ENCODE measurements at places on chromosomes 5 and 9. TPM values are rescaled to one million over a fixed set of nuclear protein-coding genes. Genes with fewer than 3 reads are reported as not detected.

Gene TAS2R1
- not detected for total RNA-seq

Gene ANKRD31
- total RNA-seq = 3.7 TPM

Gene ADAMTS12
- 0.09 TPM for total RNA-seq

DNA sequence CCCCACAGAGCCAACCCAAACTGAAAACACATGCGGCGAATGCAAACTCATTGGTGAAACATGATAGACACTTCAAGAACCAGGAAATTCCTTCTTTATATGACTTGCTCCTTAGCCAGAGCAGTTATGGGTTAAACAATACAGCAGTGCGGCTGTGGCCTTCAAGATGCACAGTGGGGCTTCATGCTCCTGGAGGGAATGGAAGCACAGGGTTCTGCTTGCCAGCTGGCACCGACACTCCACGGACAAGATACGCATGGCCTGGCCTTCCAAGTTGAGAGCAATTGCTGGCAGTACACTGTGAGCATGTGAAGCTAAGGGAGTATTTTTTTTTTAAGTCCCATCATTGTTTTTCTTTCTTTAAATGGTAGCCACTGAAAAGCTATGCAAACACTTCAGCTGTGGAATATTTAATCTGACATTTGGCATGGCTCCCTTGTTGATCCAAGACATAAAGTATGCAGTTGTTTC is 451.6 kb upstream of the CD180 start:
- peak; percentile 92 for DNase-seq

DNA sequence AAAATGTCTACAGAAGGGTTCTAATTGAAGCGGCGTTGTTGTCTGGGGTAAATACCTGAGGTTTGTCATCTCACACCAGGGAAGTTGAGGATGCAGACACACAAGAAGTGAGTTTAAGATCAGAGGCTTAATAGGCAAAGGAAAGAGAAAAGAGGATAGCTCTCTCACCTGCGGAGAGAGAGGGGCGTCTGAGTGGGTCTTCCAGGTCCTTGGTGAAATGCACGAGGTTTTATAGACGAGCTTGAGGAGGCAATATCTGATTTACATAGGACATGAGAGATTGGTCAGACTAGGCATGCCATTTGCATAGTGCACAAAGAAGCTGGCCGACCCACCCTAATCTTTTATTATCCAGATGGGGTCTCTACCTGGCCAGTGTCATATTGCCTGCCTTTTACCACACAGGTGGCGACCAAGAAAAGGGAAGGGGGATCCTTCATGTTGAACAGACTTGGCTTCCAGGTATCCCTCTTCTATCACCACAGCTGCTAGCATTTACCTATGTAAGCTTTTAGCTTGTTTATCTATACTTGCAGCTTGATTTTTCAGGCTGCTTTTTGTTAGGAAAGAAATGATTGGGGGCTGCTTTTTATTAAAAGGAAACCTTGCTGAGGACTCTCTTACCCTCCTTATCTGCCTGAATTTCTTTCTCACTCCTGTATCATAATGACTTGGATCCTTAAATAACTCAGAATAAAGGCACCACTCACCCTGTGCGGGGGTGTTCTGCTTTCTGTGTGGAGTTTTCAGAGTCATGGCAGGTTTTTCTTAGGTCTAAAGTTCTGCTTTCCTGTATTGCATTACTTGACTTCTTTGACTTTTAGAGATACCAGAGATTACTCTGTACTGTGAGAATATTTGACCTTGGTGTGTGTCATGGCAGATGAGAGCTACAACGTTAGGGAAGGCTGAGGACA is 9.4 kb upstream of the GLT6D1 start:
- DNase-seq = no peak

- peak; percentile 64 for DNase-seq
These were observed 37.5 kb downstream of the ZNF618 start for GRCh38 chr9:113913426-113914195.

- no peak for DNase-seq
These were observed 33.0 kb downstream of the VAV2 start for GRCh38 chr9:133959171-133959570.

DNA sequence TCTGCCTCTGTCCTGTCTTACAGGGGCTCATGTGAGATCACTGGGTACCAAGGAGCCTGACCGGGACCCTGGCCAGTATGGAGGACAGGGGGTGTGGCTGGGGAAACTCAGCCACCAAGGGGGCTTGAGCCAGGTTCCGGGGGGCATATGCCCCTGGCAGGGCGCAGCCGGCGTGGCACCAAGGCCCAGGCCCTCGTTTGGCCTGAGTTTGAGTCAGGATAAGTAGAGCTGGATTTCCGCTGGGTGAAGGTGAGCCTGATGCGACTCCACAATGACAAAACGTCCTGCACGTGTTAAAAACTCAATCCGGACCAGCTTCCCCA is 616 bp upstream of the TSPAN17 start:
- no peak for DNase-seq

GRCh38 chr9:72322259-72322658 is 42.7 kb downstream of the ZFAND5 start:
- DNase-seq = no peak

- no peak for DNase-seq
These were observed at the start of gene OR13C8 for GRCh38 chr9:104568868-104569267. Gene OR13C8 (plus strand): TSS chr9:104569168. CDS start chr9:104569168, 0 bp downstream.

DNA sequence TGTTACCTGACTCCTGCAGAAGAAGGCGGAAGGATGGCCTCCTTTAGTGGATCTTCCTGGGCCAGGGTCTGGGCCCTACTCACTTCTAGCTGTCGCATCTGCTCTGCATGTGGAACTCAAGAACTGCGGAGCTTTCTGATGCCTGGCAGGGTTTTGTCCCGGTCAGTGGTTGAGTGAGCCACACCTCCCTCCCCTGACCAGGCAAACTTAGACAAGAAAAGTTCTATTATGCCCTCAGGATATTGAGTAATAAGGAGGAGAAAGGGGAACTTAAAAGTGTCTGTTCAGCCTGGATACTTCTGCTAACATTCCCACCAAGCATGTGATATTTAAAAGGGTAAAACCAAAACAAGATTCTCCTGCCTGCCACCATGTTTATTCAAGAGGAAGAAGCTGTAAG is at the start of gene FYB1:
Gene FYB1, minus strand, starts transcription at position 127 of the 400 bp plus-strand sequence. CDS start 16,603 bp downstream, outside the sequence.
- no peak for DNase-seq

DNA sequence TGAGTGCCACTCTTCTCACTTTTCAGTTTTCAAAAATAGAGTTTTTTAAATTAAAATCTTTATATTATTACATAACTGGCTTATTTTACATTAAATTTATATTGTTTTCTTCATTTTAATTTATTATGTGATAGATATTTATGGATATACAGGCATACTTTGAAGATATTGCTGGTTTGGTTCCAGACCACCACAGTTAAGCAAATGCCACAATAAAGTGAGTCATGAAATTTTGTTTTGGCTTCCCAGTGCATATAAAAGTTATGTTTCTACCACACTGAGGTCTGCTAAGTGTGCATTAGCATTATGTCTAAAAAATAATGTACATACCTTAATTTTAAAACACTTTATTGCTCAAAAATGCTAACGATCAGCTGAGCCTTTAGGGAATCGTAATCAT is 47.4 kb downstream of the NDUFS4 start:
- DNase-seq = no peak

DNA sequence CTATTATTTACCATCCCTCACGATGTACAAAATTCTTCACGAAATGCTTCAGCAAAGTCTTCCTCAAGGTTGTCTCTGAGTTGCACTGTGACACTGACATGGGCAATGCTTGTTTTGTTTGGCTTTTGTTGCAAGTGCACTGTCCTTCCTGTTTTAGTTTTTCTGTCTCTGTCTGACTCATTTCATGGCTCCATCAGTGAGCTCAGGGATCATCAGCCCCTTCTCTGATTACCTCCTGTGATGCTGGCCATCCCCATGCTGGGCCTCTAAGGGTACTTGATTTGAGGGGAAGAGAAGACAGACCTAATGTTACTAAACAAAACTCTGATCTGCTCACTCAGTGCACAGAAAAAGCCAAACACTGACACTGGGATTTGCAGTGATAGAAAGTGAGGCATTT is 37.6 kb upstream of the STX17 start:
- no peak for DNase-seq

GRCh38 chr9:97623946-97624345 is 9.2 kb downstream of the TSTD2 start:
- DNase-seq = no peak

DNA sequence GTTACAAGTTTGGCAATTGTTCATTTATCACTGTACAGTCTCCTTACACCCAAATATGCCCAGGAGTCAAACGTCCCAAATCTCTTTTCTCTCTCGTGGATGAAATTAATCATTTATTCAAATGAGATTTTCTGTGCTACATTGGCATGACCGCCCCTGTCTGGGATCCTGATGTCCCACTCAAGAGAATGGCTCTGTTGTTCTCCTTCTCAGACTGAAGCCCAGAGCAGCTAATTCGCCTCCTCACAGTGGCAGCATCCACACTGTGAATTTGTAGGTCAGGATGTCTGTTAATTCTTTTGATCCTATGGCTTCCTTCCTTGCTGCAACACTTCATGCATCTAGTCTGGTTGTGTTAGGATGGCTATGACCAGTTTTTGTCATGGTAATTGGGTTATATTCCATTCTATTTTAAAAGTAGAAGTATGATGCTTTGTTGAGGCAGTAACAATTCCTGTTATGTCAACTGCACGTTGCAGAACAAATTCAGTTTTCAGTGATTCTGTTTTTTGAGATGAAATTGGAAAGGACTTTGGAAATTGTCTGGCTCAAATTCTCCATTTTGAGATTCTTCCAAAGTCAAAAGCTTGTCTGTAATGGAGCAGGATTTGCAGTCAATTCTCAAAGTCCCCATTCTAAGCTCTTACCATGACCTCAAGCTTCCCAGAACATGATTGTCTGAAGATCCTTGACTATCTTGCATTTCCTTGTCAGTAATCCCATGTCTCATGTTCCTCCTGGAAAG is 141.5 kb upstream of the GAS1 start:
- no peak for DNase-seq

GRCh38 chr5:82854956-82855355 is 222.2 kb downstream of the TMEM167A start:
- no peak for DNase-seq

DNA sequence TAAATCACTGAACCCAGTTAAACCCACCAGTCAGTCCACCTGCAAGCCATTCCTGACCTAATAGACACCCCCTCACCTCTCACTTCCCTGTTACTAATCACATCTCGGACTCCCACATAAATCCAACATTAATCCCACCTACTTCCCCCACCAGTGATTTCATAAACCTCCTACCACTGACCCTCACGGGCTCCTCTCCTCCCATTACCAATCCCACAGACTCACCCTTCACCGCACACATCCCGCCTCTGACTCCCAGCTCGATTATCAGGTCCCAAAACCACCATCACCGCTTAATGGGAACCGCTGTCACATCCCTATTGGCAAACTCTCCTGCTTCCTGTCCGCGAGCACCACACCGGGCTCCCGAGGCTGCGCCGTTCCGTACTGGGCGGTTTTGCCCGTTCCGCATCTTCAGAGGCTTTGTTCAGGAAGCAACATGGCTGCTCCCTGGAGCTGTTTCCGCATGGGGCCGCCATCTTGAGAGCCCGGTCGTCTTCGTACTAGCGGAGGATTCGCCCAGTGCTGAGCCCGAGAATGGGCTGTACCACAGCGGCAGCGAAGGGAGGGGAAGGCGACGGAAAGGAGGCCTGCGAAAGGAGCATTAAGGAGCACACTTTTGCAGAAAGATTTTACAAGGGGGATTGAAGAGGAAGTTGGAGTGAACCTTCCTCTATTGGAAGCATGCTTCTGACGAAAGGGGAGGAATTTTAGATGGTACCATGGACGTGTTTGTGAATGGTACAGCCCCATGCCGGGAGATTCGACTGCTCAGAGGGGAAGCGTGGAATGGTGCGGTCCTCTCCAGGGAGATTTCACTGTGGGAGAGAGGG is at the start of gene ZNF300:
Gene ZNF300, minus strand, starts transcription at position 502 of the 833 bp plus-strand sequence. CDS start 1,825 bp downstream, outside the sequence.
- DNase-seq = peak; percentile 82

GRCh38 chr5:125214080-125214479 is 467.6 kb upstream of the ZNF608 start:
- no peak for DNase-seq

GRCh38 chr5:141484641-141485311 is at the start of gene PCDHGC4:
Gene PCDHGC4 (plus strand): TSS chr5:141485030. CDS start chr5:141485174, 144 bp downstream.
- no peak for DNase-seq

DNA sequence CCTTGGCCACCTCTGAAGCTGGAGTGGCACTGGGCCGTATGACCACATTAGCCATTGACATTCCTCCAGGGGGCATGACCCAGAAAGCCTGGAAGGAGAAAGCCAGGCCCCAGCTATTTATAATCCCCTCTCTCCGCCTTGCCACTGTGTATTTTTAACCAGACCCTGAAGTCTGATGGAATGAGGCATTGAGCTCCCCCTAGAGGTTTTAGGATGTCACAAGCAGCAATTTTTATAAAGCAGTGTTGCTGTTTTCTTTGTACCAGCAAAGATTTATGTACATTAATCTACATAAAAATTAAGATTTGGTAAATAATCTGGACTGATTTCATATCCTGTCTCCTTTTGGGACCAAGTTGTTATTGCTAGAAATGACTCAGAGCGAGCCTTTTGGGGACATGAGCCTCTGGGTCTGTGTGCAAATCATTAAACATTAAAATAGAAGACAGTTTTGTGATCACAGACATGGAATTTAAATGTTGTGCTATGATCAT is 127.1 kb downstream of the TRIO start:
- DNase-seq = no peak

DNA sequence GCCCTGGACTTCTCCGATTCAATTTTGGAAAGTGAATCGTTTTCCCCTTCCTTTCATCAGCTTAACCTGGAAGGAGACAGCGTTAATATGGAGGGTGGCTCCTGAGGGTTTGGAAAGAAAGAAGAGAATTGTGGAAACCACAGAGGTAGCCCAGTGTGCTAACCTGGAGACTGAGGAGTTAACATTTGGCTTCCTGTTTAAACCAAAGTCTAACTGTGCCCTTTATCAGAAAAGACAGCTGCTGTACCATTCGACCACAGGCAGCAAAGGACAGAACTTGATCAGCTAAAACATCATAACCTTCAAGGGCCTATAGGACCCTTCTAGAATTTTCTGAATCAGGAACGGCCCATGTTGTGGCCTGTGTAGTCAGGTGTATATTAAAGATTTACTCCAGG is 735 bp downstream of the IDNK start:
- no peak for DNase-seq

DNA sequence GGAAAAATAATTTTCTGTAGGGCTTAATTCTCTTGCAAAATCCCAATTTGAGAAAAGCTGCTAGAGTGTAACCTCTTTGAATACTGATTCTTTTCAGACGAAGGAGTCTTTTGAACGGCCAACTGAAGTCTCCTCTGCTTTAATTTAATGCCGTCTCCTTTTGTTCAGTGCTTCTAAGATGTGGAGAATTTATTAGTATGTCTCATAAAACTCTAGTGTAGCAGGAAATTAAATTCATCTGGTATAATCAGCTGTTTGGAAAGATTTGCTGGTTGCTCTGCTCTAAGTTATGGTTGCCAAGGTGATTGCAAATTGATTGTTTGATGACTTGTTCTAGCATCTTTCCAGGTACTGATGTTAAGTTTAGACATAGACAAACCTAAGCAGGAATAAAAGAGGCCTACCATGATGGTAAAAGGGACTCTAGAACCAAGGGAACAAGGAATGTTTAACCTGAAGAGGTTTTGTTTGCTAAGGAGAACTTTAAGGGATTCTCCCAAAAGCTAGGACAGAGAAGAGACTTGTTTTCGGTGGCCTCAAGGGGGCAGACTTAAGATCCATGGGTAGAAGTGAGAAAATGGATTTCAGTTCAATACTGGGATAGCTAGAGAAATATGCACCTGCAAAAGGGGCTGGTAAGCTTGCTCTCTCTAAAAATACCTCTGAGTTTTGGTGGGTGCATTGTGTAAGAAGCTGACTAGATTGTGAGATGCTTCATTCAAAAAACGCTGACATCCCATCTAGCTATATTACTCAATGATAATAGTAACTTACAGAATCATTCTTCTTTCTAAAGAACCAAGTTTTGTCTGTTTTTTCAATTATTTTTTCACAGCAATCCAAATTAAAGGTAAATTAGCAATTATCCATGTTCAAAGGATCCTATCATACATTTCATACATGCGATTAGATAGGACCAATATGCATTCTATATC is 5.7 kb upstream of the ADRB2 start:
- no peak for DNase-seq

Measured in prostate gland (tissue), 2 donors.